LoVo (cell line): ENCODE measurements at places on chromosomes 11 and 22.

- peak; percentile 47 for DNase-seq
Measured at GRCh38 chr22:21102659-21103267, 57.0 kb downstream of the LRRC74B start.

- DNase-seq: no peak
Measured at GRCh38 chr11:25612806-25613205, 719.1 kb upstream of the ANO3 start.

- DNase-seq: no peak
Measured at GRCh38 chr11:96748639-96749370, 359.0 kb downstream of the JRKL start.

- DNase-seq: no peak
Measured at GRCh38 chr11:30749268-30749667, 163.1 kb upstream of the MPPED2 start.

- no peak for DNase-seq
Measured at GRCh38 chr22:38155703-38156102, 25.9 kb downstream of the PLA2G6 start.

GRCh38 chr11:118304568-118305248 is at the start of gene CD3E:
CD3E (plus strand) TSS chr11:118304730; CDS start chr11:118304953, 223 bp downstream.
- DNase-seq: no peak

GRCh38 chr11:1006762-1007161 is 29.8 kb downstream of the MUC6 start:
- no peak for DNase-seq

GRCh38 chr11:47358731-47359051 is 6.2 kb upstream of the MYBPC3 start:
- no peak for DNase-seq

GRCh38 chr22:21764038-21764804 is 28.6 kb upstream of the YPEL1 start:
- DNase-seq: no peak

- DNase-seq: no peak
Measured at GRCh38 chr22:20243537-20244249, 24.4 kb downstream of the RTN4R start.

- DNase-seq: no peak
Measured at GRCh38 chr11:3825473-3826154, 15.1 kb downstream of the RHOG start.

- DNase-seq: no peak
Measured at GRCh38 chr11:27857014-27857413, 156.8 kb upstream of the BDNF start.

GRCh38 chr11:67368621-67369020 is 4.8 kb downstream of the CLCF1 start:
- DNase-seq: no peak

DNA sequence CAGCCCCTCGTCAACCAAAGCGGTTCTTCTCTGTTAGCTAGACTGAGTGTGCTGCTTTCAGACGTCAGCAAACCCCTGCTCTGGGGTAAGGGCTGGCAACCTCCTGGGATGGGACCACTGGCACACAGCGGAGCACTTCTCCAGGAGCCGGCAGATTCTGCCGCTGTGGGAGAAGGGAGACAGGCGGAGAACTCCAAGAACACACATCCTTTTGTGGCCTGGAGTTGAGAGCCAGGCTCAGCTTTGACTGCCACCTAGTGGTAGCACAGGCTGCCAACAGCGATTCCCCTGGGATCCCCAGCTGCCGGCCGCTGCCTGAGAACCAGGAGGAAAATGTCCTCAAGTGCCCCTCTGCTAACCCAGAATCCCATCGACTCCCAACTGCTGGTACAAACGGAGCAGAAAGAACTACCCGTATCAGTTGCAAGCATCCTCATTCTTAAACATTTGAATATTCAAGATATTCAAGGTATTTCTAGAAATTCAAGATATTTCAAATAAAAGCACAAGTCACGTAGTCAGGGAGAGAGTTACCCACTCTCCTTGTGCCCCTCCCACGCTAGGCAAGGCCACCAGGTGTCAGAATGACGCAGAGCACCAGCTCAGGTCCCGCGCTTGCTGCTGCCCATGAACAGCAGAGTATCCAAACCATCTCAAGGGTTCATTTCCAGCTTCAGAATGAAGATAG is 4.9 kb downstream of the LTO1 start:
- peak; percentile 79 for DNase-seq

DNA sequence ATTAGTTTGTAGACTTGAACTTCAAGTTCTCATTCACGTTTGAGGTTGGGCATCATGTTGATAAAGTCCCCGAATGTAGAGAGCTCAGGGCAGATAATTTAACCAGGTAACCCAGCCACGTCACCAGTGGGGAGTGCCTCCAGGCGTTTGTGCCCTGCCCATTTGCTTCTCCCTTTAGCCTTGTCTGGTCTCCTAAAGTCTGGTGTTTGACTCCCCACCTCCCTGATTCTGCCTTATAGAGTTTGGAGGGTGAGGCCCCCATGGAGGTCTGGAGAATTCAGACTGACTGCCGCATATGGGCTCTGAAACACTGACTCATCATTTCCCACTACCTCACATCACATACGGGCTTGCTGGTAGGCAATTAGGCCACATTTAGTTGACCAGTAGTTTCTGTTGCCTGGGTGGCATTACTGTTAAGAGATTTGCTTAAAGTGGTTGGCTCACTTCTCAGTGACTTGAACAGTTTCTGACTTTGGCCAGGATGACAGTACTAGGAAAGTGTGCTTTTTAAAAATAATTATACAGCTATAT is 99.3 kb upstream of the GAL start:
- DNase-seq: no peak

GRCh38 chr11:9144828-9145227 is 53.4 kb upstream of the SCUBE2 start:
- no peak for DNase-seq

- no peak for DNase-seq
Measured at GRCh38 chr11:88979641-88980040, 86.1 kb downstream of the GRM5 start.

DNA sequence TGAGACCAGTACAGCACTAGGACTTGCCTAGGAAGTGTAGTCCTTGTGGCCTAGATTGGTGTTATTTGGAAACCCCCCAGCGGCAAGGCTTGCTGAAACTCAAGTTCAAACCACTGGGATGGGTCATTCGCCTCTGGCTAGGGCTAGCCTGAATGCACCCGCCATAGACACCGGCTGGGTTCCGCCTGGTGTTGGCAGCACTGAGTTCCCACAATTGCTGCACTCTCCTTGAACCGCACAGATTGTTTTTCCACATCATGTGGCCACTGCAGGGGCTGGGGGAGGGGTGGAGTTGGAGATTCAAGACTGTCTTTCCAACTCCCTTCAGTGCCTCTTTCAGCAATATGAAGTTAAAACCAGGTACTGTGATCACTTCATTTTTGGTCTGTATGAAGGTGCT is 43.1 kb downstream of the CCDC73 start:
- no peak for DNase-seq

- DNase-seq: no peak
Measured at GRCh38 chr11:80525663-80526405, 1085.0 kb upstream of the TENM4 start.

DNA sequence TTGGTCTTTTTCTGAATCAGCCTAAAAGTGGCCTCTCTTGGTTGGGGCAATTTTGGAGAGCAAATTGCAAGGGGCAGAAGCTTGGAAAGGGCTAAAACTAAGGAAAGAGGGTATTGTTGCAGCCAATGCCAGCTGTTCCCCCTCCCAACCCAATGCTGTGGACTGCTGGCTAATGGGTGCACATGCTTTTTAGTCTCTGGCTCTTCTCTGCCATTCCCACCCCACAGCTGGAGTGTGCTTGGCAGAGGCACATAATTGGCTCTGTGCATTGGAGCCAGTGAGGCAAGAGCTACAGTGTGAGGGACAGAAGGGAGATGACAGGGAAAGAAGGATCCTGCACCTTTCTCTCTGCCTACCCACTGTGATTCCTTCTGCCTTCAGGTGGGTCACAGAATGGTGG is 140.0 kb downstream of the NECTIN1 start:
- DNase-seq: no peak

GRCh38 chr11:16815047-16815767 is 76.8 kb downstream of the C11orf58 start:
- DNase-seq: no peak

DNA sequence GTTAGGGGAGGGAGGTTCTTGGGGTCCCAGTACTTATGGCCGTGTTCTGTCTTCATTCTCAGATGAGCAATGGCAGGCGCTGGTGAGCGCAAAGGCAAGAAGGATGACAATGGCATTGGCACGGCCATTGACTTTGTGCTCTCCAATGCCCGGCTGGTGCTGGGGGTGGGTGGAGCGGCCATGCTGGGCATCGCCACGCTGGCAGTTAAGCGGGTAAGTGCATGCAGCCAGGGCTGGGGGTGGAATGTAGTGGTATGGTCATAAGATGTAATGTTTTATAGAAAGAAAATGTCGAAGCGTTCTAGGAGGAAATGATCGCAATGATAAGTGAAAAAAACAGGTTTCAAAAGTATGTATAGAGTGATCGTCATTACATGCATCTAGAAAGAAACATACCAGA is 9.1 kb upstream of the ATF4 start:
- DNase-seq: no peak

DNA sequence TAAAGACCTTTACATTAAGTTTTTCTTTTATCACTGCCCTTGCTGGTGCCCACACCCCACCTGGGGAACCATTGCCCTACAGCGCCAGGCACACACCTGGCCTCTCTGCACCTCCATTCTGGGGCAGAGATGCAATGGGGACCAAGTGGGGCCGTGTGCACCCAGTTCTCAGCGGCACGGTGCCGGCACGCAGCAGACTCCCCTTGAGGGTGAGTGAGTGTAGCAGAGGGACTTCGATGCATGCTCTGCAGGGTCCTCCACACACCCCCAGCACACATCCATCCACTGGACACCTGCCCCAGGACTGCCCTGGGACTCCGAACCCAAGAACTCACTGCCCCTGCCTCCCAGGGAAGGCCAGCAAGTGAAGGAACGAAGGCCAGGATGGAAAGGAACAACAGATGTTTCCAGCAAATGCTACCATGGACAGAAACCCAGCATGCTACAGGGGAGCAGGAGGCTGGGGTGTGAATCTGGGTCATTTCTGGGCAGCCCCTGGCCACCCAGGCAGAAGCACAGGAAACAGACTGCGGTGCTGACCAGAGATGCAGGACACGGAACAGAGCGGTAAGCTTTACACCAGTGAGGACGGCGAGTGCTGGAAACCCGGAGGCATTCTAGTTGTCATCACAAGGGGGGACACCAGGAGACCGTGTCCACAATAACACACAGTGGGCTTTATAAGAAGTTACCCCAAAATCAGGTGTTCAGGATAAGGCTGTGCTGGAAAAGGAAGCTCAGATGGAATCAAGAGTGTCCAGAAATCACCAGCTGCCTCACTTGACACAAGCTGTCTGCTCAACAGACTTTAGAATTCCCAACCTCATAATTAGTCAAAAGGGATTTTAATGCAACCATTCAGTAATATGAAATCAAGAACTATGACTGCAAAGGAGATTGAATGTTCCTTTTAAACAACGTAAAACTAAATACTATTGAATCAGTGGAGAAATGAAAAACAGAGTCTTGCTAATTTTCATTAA is 32.7 kb upstream of the MOB2 start:
- DNase-seq: no peak

GRCh38 chr22:17235149-17235655 is 16.0 kb upstream of the ADA2 start:
- DNase-seq: no peak

- DNase-seq: no peak
Measured at GRCh38 chr11:12483604-12484003, 106.2 kb downstream of the PARVA start.

DNA sequence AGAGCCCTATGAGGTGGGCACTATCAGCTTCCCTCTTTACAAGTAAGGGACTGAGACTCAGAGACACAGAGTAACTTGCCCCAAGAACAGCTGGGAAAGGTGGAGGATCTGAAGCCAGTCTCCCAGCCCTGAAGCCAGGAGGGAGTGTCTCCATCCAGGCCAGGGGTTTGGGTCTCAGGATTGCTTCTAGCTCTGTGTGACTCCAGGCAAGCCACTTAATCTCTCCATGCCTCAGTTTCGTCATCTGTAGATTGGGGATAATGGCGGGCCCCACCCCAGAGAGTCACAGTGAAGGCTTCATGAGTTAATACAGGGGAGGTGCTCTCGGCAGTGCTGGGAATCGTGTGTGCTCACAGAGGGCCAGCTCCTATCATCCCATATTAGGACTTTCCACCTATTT is 10.5 kb downstream of the MAP4K2 start:
- no peak for DNase-seq

- DNase-seq: no peak
Measured at GRCh38 chr11:14342906-14343305, 16.1 kb downstream of the RRAS2 start.

- no peak for DNase-seq
Measured at GRCh38 chr11:2711161-2711560, 11.4 kb upstream of the KCNQ1OT1 start.
